ENCODE measurements at places on chromosomes 12 and 14.

DNA sequence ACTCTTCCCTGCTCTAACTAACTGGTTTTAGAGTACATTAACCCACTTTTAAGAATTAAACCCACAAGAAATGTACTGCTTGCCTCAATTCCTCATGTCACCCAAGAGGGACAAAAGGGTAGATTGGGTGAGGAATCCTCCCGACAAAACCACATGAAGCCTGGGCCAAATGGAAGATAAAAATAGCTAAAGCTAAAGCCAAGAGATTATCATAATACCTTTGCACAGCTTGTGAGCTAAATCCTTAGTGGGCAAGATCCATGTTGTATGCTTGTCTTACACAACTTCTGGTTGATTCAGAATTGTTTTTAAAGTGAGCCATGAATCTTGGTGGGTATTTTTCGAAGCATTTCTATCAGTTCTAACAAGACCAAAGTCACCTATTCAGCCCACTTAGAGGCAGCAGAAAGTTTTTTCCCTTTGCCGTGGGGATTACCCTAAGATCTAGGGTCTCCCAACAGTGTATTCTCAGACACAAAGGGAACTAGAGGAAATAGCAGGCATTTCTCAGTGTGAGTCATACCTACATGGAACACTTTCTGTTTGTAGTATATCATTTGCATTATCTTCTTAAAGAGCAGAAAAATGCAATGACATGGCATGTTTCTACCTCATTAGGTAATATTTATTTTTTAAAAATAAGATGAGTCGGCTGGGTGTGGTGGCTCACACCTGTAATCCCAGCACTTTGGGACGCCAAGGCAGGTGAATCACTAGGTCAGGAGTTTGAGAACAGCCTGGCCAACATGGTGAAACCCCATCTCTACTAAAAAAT is 616.6 kb downstream of the KCNH5 start:
- DNase-seq = peak; percentile 44

GRCh38 chr12:34107016-34107415 is 84.7 kb downstream of the ALG10 start:
- no peak for DNase-seq

DNA sequence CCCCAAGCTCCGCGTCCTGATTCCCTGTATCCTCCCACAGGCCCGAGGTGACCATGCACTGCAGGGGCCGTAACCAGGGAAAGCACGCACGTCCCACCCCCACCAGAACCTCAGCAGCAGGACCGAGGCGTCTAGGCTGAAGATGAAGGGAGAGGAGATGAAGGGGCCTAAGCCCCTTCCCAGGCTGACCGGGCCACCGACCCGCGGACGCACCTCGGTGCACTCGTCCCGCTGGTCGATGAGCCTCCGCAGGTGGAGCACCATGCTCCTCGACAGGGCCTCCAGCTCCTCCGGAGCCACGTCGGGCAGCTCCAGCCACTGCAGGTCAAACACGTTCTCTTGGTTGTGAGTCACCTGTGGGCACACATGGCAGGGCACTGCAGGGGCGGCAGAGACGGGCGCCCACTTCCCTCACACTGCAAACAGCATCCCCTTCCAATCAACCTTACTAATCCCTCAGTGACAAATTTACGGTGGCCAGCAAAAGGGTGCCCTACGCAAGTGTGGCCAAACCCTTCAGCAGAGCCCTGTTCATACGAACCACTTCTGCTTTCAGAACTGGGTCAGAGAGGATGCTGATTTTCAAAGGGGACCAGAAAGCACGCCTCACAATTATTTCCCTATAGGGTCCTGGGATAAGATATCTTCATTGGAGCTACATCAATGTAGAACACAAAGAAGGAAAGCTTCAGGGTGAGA is 77.8 kb downstream of the CCDC88C start:
- no peak for DNase-seq

- no peak for DNase-seq
These were observed 85.6 kb downstream of the CMKLR1 start for GRCh38 chr12:108253540-108253939.

GRCh38 chr14:38960946-38961531 is 142.0 kb downstream of the SEC23A start:
- DNase-seq = no peak

DNA sequence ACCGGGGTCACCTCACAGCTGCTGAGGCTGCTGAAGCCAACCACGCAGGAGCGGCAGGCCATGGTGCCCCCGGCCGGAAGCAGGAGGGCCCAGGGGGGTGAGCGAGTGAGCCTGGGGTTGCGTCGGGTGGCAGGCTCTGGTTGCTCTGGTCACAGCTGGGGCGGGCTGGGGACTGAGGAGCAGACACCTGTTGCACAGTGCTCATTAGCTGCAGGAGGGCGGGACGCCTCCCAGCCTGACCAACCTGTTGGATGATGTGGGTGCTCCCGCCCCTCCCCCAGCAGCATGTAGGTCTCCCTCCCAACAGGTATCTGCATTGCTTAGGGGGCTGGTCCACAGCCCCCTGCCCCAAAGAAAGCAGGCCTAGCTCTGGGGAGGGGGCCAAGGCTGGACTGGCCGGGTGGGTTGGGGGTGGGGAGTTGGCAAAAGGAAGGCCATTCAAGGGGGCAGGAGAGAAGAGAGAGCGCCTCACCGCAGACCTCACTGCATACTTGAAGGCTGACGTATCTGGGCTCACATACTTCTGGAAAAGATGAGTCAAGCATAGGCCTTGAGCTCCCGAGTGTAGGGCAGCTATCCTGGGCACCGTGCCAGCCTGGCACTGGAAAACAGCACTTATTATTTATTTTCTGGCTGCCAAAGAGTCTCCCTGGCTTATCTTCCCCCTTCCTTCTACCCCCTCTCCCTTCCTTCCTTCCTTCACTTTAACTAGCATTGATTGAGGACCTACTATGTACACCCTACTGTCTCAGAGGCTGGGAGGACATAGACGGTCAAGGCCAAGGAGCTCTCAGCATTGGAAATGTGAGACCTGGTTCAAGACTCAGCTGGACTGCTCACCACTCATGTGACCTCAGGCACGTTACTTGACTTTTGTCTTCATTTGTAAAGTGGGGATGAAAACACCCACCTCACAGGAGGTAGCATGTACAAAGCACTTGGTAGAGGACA is at the start of gene KRT80:
Gene KRT80, minus strand, starts transcription at position 174 of the 951 bp plus-strand sequence. Its CDS starts 112 bp downstream, at position 62.
- DNase-seq = peak; percentile 96

- DNase-seq = no peak
These were observed 202.5 kb upstream of the LRIG3 start for GRCh38 chr12:59122784-59123183.

- no peak for DNase-seq
These were observed 250.2 kb upstream of the GRIP1 start for GRCh38 chr12:66929121-66929520.
